ENCODE measurements at places on chromosomes 4 and X. TPM values are rescaled to one million over a fixed set of nuclear protein-coding genes. Genes with fewer than 3 reads are reported as not detected.

Gene PLS3
- 0.30 TPM for total RNA-seq

Gene AR
- not detected for total RNA-seq

Gene PNMA6A
- total RNA-seq, result 0.15 TPM

Gene AREG
- not detected for total RNA-seq

Gene KIT
- total RNA-seq, result 0.29 TPM

Gene RBM47
- total RNA-seq, result 1.0 TPM

Gene COX7B
- 298 TPM for total RNA-seq

Gene PRKG2
- total RNA-seq, result 0.25 TPM

Gene HSD17B13
- not detected for total RNA-seq

Gene UCHL1
- not detected for total RNA-seq

Gene FGG
- not detected for total RNA-seq

Gene POF1B
- 0.10 TPM for total RNA-seq

Gene CLDN34
- not detected for total RNA-seq

Gene LUZP4
- not detected for total RNA-seq

Gene CDS1
- not detected for total RNA-seq

Gene CT47C1
- total RNA-seq, result not detected

Gene PABPC1L2A
- not detected for total RNA-seq

Gene DKK2
- total RNA-seq, result not detected

Gene AADAT
- total RNA-seq, result not detected

Gene SMS
- total RNA-seq, result 60.8 TPM

Gene SLC6A14
- not detected for total RNA-seq

Gene NHS
- 0.54 TPM for total RNA-seq

Gene ATP2B3
- total RNA-seq, result 0.05 TPM

Gene USP17L29
- not detected for total RNA-seq

Gene STS
- total RNA-seq, result 1.9 TPM

Gene FAAH2
- total RNA-seq, result 1.4 TPM

Gene SCOC
- 22.2 TPM for total RNA-seq

Gene GPRASP2
- 0.47 TPM for total RNA-seq

Gene GPR101
- not detected for total RNA-seq

Gene MOB1B
- 18.1 TPM for total RNA-seq
